Stimulated activated CD4-positive, alpha-beta T cell treated with anti-CD3 and anti-CD28 coated beads, Interleukin-4, amount 100 ng/mL, for 1 hour (primary cell): ENCODE measurements at places on chromosomes 13 and 19.

GRCh38 chr13:35531526-35531925 lies 55.0 kb upstream of the MAB21L1 start:
- DNase-seq = no peak

GRCh38 chr19:19475849-19476828 lies 39.2 kb downstream of the TSSK6 start:
- no peak for DNase-seq

GRCh38 chr19:49812452-49812996 lies 568 bp downstream of the FUZ start:
- no peak for DNase-seq

- no peak for DNase-seq
Observed at GRCh38 chr19:8449830-8450229, 5.1 kb downstream of the HNRNPM start.

GRCh38 chr13:110980921-110981320 lies 66.1 kb upstream of the ANKRD10 start:
- no peak for DNase-seq

DNA sequence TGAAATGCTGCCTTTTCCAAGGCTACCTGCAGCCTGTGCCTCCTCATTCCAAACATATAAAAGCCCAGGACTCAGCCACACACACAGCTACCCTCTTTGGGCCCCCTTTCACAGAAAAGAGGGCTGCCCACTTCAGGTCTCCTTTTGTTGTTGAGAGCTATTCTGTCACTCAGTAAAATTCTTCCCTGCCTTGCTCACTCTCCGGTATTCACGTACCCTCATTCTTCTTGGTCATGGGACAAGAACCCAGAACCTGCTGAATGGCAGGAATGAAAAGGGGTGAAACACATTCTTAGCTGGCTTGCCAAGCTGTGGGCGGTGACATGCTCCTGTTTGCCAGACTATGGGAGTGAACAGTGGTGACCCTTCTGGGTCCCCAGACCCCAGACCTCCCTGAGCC lies 338.0 kb upstream of the ATXN8OS start:
- DNase-seq = no peak

DNA sequence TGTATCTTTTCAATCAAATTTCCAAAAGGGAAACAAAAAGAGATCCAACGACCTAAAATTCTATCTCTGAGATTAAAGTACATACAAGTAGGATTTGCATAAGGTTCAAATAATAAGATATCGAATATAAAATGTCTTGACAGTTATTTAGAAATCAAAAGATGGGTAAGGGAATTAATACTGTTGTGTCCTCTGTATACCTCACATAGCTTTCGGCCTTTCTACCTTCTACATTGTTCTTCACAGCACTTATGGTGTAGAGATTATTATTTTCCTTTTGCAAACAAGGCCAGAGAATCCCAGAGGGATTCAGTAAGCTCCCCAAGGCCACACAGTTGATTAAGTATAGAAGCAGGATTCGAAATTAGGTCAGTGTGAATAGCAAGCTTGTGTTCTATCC lies 403.6 kb downstream of the SPRY2 start:
- no peak for DNase-seq

DNA sequence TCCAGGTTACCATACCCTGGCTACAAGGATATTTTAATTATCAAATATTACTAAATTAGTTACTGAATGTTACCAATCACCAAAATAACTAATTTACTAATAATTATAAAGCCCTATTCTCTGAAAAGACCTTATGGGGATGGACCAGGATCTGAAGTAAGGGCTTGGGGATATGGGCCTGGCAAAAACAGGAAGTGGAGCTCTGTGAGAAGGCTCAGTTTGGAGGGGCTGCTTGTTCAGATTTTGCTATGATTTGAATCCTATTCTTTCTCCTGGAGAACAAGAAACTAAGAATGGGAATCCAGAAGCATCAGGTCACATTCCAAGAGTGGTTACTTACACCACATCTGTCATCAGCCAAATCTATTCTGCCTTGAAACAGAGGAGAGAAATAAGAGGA lies 148.1 kb downstream of the DNAJC15 start:
- no peak for DNase-seq

DNA sequence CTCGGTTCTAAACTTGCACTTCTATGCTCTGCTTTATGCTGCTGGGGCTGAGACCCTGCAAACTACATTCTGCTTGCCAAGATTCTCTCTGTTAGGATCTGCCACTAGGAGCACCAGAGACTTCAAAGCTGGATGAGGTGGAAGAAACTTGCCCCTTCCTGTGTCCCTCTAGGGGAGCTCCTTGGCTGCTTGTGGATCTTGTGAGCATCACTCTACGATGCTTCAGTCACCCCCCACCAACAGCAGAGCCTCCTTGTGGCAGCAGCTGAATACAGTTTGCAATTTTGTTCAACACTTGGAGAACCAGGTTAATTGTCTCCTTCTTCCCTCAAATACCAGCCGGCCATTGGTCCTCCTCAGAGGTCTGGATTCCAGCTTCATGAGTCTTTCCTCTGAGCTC lies 310.6 kb downstream of the FGF14 start:
- DNase-seq = no peak

DNA sequence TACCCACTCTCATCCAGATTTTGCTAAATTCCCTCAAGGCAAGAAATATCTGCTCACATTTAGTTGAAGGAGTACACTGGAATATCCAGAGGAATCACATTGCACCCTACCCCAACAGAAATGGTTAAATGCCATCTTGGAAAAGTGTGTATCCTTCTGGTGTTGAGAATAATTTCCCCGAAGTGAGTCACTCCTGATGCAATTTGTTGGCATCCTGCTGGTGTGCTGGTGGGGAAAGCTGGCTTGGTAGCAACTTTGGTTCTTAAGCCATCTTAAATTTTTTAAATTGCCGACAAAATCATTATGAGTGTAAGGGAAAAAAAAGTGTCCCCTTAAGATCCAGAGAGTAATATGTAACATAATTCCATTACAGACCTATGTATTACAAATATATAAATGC lies 337.3 kb upstream of the DACH1 start:
- DNase-seq = no peak
